ENCODE measurements at places on chromosomes 1 and 21.

- no peak for DNase-seq
Observed at GRCh38 chr1:214454569-214455396, 96.6 kb downstream of the PTPN14 start.

- DNase-seq = no peak
Observed at GRCh38 chr1:84090447-84091245, 53.4 kb upstream of the PRKACB start.

DNA sequence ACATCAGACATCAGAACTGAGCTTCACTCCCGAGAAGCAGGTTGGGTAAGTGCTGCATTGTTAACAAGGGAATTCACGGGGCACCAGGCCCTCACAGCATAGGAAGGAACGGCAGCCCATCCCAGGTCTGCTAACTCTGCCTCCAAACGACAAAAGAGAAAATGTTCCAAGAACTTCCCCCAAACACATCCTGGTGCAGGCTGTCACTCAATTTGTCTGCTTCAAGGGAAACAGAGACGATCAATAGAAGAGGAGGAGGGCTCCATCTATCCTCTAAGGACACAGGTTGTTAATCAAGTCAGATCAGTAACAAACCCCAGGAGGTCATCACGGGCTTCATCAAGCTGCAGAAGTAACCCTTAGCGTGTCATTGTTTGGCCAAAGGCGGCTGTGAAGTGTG, 3.5 kb upstream of the TSPEAR start:
- DNase-seq = no peak

DNA sequence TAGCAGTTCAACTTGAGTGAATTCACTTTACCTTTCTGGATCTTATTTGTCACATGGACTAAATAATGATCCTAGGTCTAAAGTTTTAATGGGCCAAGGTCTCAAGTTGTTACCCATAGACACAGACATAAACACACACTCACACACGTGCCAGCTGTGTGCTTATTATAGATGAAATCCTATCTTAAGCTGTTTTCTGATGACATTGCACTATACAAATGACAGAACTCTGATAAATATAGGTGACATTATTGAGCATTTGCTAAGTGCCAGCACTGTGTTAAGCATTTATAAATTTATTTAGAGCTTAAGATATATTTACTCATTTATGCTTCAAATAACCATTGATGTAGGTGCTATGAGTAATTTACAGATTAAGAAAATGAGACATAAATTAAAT, 474.4 kb upstream of the NR5A2 start:
- no peak for DNase-seq

GRCh38 chr1:27507960-27508665, 18.1 kb upstream of the WASF2 start:
- DNase-seq = no peak

GRCh38 chr1:68057564-68057963, 7.1 kb upstream of the DIRAS3 start:
- no peak for DNase-seq

GRCh38 chr1:228141226-228142044, 1.4 kb downstream of the GUK1 start:
- DNase-seq = no peak

DNA sequence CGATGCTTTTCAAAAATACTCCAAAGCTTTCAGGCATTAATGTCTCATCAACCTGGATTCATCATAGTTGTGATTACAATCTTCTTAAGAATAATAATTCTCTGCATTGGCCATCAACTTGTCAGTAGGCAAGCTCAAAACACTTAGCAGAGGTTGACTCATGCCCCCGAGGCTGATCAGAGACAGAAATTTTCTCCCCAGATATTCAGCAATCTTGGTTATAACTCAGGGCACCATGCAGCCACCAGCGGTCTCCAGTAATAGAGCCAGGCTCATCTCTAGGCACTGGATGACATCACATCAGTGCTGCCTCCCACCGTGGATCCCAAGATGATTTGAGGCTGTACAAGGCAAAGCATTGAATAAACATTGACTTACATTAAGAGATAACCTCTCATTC, 14.3 kb upstream of the IFFO2 start:
- DNase-seq = no peak

DNA sequence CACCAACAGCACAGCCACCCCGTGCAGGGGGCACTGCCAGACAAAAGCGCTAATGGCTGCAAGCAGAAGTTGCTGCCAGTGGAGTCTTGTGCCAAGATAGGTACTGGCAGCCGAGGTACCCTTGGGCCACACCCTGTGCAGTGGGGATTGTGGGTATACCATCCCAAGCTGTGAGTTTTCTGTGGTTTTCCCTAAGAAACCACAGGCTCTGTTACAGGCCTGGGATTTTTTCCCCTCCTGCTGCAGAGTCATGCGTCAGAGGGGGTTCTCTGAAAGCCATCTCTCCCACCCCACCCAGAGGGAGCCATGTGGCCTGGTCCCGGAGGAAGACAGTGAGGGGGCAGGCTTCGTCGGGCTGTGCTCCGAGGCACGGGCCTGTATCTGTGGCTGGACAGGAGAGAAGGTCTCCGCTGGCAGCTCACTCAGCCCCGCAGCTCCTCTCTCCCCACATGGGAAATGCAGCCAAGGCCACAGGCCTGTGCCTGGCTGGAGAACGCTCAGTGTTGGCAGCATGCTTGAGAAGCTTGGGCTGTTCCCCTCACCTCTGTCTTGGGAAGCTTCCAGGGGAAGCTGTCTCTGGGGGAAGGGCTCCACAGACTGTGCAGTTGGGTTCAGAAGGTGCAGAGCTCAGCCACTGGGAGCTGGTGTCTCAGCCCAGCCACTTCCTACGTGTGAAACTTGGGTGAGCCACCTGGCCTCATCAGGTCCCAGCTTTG, 42.5 kb downstream of the NEK2 start:
- no peak for DNase-seq

DNA sequence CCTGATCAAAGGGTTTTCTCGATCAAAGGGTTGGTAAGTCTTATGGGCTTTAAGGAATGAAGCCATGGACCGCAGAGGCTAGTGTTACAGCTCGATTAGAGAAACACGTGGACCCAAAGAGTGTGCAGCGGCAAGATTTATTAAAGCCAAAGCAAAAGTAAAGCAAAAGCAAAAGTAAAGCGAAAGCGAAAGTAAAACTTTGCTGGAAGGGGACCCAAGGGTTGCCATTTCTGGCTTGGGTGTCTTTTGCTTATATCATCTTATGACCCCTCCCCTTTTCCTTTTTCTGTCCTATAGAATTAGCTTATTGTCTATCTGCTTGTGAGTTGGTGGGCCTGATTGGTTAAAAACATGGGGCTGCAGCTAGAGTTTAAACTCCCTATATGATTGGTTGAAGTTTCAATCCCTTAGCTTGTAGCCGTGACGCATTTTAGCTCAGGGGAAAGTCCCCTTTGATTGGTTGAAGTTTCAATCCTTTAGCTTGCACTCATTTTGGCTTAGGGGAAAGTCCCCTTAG, 957.0 kb downstream of the AMY1C start:
- no peak for DNase-seq

DNA sequence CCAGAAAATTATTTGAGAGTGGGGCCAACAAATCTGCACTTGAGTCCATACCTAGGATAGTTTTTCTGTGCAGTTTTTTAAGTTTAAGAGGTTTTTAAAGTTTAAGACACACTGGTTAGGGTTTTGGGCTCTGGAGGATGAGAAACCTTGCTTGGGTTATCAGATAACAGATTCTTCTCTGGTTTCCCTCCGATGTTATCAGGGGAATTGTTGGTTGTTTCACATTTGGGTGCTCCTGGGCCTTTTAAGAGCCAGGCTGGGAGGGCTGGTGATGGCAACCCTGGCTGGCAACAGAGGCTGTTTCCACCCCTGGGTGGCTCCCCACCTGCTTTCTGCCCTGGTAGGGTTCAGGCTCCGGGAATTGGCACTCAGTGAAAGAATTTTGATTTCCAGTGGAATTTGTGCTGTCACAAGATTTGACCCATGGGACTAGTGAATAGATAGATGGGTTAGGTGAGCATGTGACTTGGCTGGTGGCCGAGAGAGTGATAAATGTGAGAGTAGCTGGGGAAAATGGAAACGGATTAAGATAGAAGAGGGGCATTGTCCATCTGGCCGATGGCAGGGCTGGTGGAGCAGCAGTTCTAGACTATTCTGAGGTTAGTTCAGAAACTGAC, 14.8 kb downstream of the VANGL1 start:
- DNase-seq = no peak

GRCh38 chr1:182170891-182171461, 109.5 kb upstream of the ZNF648 start:
- DNase-seq = peak; percentile 39

DNA sequence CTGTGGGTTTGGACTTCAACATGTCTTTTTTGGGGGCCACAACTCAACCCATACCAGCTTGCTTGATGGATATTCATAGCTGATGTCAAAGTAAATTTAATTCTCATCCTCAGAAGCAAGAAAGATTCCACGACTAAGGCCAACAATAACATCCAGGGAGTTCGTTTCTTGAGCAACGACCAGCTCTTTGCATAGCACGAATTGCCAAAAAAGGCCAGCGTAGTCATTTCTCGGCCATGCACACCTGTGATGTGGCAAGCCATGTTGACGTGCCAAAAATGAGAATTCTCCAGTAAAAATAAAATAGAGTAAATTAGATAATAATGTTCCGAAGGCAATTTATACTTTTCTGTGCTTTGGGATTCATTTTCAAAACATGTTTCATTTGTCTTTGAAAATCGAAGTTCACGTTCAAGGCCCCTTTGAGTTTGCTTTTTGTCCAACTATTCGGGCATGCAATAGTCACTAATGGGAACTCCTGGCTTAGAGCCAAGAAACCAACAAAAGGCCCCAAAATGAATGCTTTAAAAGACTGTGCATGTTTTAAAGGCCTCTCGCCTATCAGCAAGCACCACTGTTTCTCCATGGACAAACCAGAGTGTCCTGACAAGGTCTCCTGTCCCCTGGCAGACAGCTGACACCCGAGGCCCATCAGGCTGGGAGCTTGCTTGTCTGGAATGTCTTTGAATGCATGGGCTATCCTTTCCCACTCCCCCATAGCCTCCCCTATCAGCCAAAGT, 14.4 kb upstream of the IGSF5 start:
- no peak for DNase-seq

GRCh38 chr1:39418236-39418635, 73.2 kb upstream of the BMP8A start:
- DNase-seq = no peak
